ENCODE measurements at places on chromosomes 2 and 18.

DNA sequence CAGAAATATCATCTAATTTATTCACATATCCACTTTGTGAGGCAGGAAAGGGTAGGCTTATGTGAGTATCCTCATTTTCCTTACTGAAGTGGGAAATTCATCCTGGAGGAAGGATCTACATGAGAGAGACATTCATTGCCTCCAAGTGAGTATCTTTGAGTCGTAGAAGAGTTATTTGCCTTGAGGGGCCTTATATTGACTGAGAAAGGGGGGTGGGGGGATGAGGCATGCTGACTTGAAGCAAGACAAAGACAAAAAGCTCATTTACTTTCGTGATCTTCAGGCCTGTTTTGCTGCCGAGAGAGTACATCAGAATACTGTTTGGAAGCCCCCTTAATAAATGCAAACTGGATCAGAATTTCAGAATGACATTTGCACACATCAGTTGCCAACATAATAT, 17.6 kb upstream of the NEDD4L start:
- no peak for DNase-seq

DNA sequence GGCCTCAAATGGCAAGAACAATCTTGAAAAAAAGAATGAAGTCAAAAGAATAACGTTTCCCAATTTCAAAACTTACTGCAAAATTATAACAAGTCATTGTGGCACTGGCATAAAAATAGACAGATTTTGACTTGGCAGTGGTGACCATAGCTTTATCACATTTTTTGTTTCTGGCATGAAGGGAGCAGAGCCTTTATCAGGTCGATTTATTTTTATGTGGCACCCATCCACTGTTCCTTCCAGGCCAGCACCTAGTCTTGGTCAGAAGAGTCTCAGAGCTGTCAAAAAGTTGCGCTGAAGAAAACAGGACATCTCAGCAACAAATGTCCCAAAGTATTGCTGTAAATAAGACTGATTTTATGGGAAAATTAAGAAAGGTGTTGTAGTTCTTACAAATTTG, 92.4 kb downstream of the TRABD2A start:
- no peak for DNase-seq

DNA sequence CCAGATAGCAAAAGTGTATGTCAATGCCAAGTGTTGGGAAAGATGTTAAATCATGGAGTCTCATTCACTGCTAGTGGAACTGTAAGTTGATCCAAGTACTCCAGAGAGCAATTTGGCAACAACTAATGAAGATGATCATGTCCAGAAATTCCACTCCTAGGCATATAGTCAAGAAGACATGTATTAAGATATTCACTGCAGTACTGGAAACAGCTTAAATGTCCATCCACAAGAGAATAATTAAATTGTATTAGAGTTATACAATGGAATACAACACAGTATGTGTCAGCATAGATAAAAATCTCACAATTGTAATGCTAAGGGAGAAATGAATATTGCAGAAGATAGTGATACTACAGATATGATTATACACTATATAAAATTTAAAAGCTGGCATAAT, 15.2 kb upstream of the LBH start:
- no peak for DNase-seq

DNA sequence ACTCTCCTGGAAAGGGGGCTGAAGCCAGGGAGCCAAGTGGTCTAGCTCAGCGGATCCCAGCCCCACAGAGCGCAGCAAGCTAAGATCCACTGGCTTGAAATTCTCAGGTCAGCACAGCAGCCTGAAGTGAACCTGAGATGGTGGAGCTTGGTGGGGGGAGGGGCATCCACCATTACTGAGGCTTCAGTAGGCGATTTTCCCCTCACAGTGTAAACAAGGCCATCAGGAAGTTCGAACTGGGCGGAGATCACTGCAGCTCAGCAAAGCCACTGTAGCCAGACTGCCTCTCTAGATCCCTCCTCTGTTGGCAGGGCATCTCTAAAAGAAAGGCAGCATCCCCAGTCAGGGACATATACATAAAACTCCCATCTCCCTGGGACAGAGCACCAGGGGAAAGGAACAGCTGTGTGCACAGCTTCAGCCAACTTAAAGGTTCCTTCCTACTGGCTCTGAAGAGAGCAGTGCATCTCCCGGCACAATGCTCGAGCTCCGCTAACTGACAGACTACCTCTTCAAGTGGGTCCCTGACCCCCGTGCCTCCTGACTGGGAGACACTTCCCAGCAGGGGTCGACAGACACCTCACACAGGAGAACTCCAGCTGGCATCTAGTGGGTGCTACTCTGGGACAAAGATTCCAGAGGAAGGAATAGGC, 282.3 kb upstream of the EPC2 start:
- DNase-seq, result no peak

DNA sequence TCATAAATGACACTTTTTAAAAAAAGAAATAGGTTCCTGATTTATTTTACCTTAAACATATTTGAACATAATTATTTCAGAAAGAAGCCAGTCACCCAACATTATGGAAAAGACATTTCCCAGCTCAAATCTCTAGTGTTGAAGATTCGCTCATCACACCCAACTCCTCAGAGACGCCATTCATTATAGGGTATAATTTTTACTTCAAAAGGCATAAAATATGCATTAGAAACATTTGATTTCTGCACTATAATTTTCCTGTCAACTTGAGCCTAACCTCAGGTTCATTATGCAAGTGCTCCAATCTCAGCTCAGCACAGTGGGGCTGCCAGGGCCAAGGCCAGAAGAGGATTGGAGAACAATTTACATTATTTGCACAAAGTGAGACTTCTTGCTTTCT, 58.8 kb upstream of the TTN start:
- DNase-seq, result no peak

GRCh38 chr18:58051765-58052460, 7.9 kb downstream of the NEDD4L start:
- no peak for DNase-seq

GRCh38 chr2:25378731-25379490, 37.2 kb upstream of the DNMT3A start:
- no peak for DNase-seq

GRCh38 chr18:42339372-42339771, 384.3 kb downstream of the PIK3C3 start:
- DNase-seq, result no peak

- DNase-seq, result no peak
Measured at GRCh38 chr2:71666094-71666474, 212.7 kb downstream of the DYSF start.

DNA sequence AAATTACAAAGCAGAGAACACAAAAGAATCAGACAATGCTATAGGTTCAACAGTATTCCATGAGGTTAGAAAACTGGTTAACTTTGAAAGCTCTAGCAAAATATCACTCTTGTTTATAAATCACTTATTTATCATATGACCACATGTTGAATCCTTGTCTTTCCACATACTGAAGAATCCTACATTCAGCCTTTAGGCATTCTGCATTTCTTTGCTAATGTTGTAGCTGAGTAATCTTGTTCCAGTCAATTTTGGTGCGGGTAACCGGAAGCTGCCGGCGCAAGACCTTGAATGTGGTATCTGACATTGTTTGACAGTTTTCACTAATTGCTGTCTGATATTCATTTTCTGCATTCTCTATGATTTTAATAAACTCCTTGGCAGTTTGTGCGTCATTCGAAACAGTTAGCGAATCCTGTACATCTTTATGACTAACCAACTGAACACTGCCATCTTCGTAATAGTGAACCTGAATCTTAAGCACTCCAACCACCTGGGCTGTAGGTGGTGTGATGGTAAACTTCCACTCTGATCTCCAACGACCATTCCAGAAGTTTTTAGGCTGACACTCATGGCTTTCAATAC, 154.1 kb downstream of the BAZ2B start:
- DNase-seq, result no peak

DNA sequence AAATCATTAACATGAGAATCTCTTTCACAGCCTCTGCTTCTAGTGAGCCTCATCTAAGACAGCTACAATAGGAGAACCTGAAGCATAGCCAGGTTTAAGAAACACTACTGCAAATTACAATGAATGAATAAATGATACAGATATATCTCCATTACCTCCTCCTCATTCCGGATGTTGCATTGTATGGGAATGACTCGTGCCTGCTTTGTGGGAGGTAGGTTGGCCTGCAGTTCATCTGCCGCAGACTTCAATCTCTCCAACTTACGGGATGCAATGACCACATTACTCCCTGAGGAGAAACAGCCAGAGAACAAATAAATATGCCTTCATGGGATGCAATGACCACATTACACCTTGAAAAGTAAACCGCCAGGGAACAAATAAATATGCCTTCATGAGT, 15.4 kb downstream of the PECR start:
- no peak for DNase-seq

- DNase-seq, result no peak
Measured at GRCh38 chr2:62363166-62363565, 142.8 kb downstream of the TMEM17 start.

- no peak for DNase-seq
Measured at GRCh38 chr18:79129120-79129519, 59.9 kb downstream of the ATP9B start.

DNA sequence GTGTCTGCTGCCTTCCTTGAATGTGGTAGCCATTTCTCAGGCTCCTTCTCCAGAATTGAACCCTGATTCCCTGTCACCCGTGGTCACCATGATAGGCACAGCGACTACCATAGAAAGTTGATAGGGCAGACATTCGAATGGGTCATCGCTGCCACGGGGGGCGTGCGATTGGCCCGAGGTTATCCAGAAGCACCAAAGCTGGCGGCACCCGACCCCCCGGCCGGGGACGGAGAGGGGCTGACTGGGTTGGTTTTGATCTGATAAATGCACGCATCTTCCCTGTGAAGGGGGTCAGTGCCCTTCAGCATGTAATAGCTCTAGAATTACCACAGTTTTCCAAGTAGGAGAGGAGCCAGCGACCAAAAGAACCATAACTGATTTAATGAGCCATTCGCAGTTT, 94.0 kb upstream of the ANKRD30BL start:
- no peak for DNase-seq

DNA sequence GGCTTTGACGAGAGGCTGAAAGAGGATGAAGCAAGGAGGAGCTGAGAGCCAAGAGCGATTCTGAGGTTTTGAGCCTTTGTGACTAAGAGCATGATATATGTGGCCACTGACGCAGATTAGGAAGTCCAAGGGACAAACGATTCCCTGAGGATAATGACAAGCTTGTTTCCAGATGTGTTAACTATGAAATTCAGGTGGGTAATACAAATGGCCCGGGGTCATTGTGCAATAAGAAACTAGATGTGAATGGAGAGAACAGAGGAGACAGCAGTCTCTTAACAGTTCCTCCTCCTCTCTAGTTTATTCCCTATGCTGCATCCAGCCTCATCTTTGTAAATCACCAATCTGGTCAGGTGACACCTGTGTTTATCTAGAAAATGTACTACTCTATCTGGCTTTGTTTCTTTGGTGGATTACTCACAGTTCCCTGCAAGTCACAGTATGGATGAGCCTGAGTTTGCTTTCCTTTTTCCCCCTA, 84.2 kb downstream of the SOCS6 start:
- no peak for DNase-seq

DNA sequence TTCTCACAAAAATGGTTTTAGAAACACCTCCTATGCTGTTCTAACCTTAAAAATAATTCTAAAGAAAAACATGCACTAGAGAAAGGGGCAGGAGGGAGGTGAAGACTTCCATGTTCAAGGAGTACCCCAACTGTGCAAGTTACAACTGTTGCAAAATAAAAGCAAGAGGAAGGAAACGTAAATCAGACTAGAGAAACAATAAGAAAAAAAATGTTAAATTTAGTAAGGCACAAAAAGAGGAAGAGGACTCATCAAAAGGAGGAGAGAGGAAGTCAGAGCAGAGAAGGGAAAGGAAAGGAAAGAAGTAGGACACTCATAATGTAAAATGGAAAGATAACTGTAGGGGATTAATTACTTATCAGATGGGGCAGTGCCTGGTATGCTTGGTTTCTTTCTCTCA, 34.1 kb downstream of the RAPH1 start:
- DNase-seq, result no peak

DNA sequence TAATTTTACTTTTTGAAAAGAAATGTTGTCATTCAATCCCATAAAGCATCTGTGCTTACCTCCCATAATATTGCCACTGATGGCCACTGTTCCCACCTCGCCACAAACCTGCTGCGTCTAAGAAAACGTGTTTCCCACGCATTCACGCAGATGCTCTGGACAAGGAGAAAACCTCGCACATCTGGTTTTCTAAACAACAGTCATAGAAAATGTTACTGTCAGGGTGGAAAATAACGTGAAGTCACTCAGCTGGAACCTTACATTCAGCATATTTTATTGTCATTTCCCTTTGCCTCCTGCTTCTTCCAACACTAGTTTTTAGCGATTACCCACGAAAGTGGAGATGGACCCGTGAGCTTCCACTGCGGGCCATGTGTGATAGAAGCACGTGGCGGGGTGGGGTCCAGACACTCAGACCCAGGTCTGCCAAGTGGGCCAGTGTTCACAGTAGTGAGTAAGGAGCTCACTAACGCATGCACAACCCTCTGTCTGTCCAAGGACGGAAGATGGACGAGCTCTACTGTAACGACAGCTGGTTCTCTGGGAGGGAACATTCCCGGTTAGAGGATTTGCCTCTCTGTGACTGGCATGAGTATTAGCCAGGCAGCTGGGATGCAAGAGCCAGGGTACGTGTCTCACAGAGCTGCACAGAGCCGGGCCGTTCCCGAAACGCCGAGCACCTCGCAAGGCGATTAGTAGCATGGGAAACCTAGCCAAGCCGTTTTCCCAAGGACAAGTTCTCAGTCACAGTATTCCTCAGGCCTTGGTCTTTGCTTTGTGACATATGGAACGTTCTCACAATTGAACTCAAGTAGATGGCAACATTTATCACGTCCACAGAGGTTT, 94.5 kb downstream of the MTCL1 start:
- DNase-seq, result no peak

DNA sequence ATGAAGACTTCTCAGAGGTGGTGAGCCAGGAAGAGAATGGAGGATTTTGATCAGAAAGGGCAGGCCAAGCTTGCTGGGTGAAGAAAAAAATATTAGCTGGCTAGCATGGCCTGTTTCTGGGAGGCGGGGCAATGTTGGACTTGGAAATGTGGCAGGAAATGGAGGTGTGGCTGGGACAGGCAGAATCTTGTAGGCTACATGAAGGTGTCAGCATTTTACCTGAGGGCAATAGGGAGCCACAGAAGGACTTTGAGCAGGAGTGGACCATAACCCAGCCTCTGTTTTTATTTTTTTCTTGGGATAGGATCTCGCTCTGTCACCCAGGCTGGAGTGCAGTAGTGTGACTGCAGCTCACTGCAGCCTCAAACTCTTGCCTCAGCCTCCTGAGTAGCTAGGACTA, 31.7 kb downstream of the EMX1 start:
- no peak for DNase-seq

DNA sequence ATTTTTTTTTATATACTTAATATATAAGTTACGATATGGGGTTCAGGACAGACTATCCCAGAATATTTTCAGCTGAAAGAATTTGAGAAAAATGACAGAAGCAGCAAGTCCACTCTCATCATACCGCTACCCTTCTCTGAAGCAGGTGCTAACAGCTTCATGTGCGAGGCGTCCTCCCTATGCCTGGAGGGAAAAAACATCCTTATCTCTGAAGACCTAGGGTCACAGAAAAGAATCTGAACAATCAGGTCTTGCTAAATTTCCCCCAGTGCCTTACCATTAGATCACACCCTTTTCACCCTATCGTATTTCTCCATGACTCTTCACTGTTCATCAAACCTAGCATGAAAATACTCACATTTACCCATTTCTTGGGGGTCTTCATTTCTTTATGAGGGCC, 51.9 kb upstream of the CREB1 start:
- no peak for DNase-seq

GRCh38 chr2:138298120-138298814, 203.3 kb upstream of the SPOPL start:
- no peak for DNase-seq
